T47D (cell line): ENCODE measurements at places on chromosomes 6 and 20.

DNA sequence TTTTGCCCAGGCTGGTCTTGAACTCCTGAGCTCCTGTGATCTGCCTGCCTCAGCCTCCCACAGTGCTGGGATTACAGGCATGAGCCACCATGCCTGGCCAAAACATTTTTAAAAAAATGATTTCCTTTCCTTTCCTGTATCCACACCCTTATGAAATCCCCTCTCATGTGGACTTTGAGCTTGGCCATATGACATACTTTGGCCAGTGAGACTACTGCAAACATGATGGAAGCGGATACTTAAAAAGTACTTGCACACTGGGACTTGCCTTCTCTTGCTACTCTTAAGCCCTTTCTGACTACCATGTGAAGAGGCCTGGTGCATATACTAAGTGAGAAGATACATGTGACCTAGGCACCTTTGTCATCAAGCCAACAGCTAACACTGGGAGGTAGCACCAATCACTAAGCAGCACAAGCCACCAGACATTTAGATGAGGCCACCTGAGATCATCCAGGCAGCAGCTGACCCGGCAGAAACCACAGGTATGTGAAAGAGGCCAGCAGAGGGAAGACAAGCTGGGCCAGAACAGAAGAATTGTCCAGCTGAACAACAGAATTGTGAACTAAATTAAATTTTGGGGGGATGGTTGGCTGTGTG lies 78.5 kb upstream of the HDAC2 start:
- no peak for DNase-seq

DNA sequence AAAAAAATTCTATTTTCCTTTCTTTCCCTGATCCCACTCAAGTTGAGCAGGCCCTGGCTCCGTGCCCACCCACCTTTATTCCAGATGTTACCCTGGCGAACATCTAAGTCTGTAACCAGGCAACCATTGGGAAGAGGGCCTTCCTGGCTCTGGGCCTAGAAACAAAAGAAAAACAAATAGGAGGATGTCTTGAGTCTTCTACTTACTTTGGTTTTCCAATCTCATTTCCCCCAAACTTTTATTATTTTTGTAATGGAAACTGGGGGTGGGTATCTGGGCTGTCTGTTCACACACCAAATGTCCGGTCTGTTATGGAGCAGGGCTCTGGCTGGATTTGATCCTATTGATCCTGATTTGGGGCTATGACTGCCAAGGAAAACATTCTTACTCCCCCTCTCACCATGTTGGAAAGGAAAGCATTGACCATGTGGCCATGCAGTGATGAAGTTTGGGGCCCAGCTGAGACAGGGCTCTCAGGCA lies 744.1 kb downstream of the DHX35 start:
- no peak for DNase-seq

- no peak for DNase-seq
These were observed 225.3 kb upstream of the EPHA7 start for GRCh38 chr6:93644611-93645010.

- no peak for DNase-seq
These were observed 36.3 kb upstream of the SPDEF start for GRCh38 chr6:34592208-34592952.

DNA sequence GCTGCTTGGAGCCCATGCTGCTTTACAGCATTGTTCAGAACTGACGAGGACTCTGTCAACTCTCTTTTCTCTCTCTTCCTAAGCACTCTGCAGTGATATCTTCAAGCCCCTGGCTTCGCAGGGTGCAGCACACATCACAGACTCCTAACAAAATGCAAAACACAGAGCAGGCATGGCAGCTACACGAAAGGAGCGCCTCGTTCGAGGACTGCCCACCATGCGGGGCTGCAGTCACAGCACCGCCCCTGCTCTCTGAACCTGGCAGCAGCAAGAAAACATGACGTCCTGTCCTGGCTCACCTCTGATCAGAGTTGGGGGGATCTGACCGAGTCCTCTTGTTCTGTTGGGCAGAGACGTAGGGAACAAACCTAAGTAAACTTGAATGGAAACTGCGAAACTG lies 281.7 kb downstream of the CDH26 start:
- no peak for DNase-seq
